ENCODE measurements at places on chromosomes 5 and 9. TPM values are rescaled to one million over a fixed set of nuclear protein-coding genes. Genes with fewer than 3 reads are reported as not detected.

DNA sequence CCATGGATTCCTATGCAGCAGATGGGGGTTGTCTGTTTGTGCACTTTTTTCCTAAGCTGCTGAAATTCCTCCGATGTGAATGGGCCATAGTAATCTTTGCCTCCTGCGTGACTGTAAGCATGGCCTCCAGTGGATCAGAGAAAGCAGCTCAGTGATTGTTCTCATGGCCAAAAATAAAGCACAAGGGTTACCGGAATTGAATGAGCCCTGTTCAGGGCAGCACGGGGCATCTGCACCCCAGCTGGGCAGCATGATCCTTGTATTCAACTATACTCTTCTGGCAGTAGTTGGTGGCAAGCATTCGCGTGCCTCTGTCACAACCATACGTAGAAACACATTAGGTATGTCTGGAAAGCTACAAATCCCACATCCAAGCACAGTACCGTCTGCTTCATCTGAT, 193.9 kb downstream of the RORB start:
- H3K4me1 ChIP-seq = no peaks in the 10 kb centered on the region
- H3K27ac ChIP-seq = no peak overlapping the region
- H3K27me3 ChIP-seq = no peaks in the 10 kb centered on the region

- no peaks in the 10 kb centered on the region for H3K27me3 ChIP-seq
- no peak for DNase-seq
- peaks cover 13% of the 10 kb centered on the region for H3K4me1 ChIP-seq
- H3K36me3 ChIP-seq = no peaks in the 10 kb centered on the region
Observed at GRCh38 chr5:109191153-109191558, 218.6 kb downstream of the PJA2 start.

- H3K27ac ChIP-seq = no peak overlapping the region
- DNase-seq = no peak
- no peaks in the 10 kb centered on the region for H3K4me1 ChIP-seq
- H3K4me3 ChIP-seq = no peak overlapping the region
- no peaks in the 10 kb centered on the region for H3K27me3 ChIP-seq
Observed at GRCh38 chr9:94584555-94584954, 9.1 kb downstream of the FBP2 start.

GRCh38 chr5:29462241-29462640, 1731.2 kb upstream of the CDH6 start:
- H3K27me3 ChIP-seq = no peaks in the 10 kb centered on the region
- H3K4me3 ChIP-seq = no peak overlapping the region
- no peak for DNase-seq
- no peaks in the 10 kb centered on the region for H3K36me3 ChIP-seq
- H3K4me1 ChIP-seq = no peaks in the 10 kb centered on the region

The SPINK4 gene
- total RNA-seq = not detected
